Smooth muscle cell of the umbilical artery (primary cell): ENCODE measurements at places on chromosomes 1 and 21. TPM values are rescaled to one million over a fixed set of nuclear protein-coding genes. Genes with fewer than 3 reads are reported as not detected.

The HORMAD1 gene
- total RNA-seq: 0.59 TPM in 1 of 2 replicates, not detected in the other

The ASPM gene
- 3.9 and 26.3 TPM in 2 replicates for total RNA-seq

The CAMTA1 gene
- 35.2 and 53.4 TPM in 2 replicates for total RNA-seq

The GCSAML gene
- not detected in 2 replicates for total RNA-seq

The HPDL gene
- total RNA-seq: 0.59 and 1.4 TPM in 2 replicates

The LCE5A gene
- total RNA-seq: not detected in 2 replicates

The GJA9 gene
- total RNA-seq: not detected in 2 replicates

The ANKRD45 gene
- total RNA-seq: under 0.01 and 2.6 TPM in 2 replicates

The MPZ gene
- total RNA-seq: 0.88 and 0.89 TPM in 2 replicates

The HEYL gene
- under 0.01 TPM in 1 of 2 replicates, not detected in the other for total RNA-seq

The PTPN22 gene
- 1.5 and 4.8 TPM in 2 replicates for total RNA-seq

The TRABD2B gene
- total RNA-seq: under 0.01 and 0.14 TPM in 2 replicates

The JAM2 gene
- total RNA-seq: 1.5 and 1.9 TPM in 2 replicates

The DAB1 gene
- total RNA-seq: under 0.01 TPM in 2 replicates

The U2AF1 gene
- total RNA-seq: 16.9 and 38.1 TPM in 2 replicates

The CHRM3 gene
- 0.59 and 2.8 TPM in 2 replicates for total RNA-seq

The PIGK gene
- total RNA-seq: 64.4 and 78.1 TPM in 2 replicates

The NUDT4B gene
- total RNA-seq: 10.4 and 12.8 TPM in 2 replicates

The C1orf226 gene
- 0.59 and 0.83 TPM in 2 replicates for total RNA-seq

The SPRR1A gene
- not detected in 2 replicates for total RNA-seq

The PRXL2B gene
- total RNA-seq: 8.9 and 20.4 TPM in 2 replicates

The IGSF5 gene
- total RNA-seq: 0.59 TPM in 1 of 2 replicates, not detected in the other

The OR2L2 gene
- total RNA-seq: not detected in 2 replicates

The C1orf87 gene
- total RNA-seq: not detected in 2 replicates

The ARPC5 gene
- total RNA-seq: 212 and 236 TPM in 2 replicates

The PKP1 gene
- total RNA-seq: 0.30 and 3.5 TPM in 2 replicates

The CELA3B gene
- total RNA-seq: not detected in 2 replicates

The BRINP3 gene
- 0.65 and 3.0 TPM in 2 replicates for total RNA-seq

The AIRE gene
- under 0.01 and 0.05 TPM in 2 replicates for total RNA-seq

The PTGS2 gene
- 162 and 334 TPM in 2 replicates for total RNA-seq

The SPRR2B gene
- not detected in 2 replicates for total RNA-seq

The FPGT gene
- 13.1 and 13.7 TPM in 2 replicates for total RNA-seq

The NID1 gene
- 62.6 and 66.5 TPM in 2 replicates for total RNA-seq

The TRPM2 gene
- total RNA-seq: under 0.01 TPM in 1 of 2 replicates, not detected in the other

The GNAT2 gene
- total RNA-seq: 0.09 TPM in 1 of 2 replicates, not detected in the other

The SLC22A15 gene
- 4.5 and 7.7 TPM in 2 replicates for total RNA-seq

The KCNE1 gene
- 0.18 and 0.30 TPM in 2 replicates for total RNA-seq

The TNFRSF18 gene
- not detected in 2 replicates for total RNA-seq

The CD52 gene
- total RNA-seq: not detected in 2 replicates

The ZBTB37 gene
- total RNA-seq: 8.3 and 10.8 TPM in 2 replicates

The F5 gene
- under 0.01 and 0.09 TPM in 2 replicates for total RNA-seq

The OR2G6 gene
- not detected in 2 replicates for total RNA-seq
